ENCODE measurements at places on chromosomes 2 and 18.

DNA sequence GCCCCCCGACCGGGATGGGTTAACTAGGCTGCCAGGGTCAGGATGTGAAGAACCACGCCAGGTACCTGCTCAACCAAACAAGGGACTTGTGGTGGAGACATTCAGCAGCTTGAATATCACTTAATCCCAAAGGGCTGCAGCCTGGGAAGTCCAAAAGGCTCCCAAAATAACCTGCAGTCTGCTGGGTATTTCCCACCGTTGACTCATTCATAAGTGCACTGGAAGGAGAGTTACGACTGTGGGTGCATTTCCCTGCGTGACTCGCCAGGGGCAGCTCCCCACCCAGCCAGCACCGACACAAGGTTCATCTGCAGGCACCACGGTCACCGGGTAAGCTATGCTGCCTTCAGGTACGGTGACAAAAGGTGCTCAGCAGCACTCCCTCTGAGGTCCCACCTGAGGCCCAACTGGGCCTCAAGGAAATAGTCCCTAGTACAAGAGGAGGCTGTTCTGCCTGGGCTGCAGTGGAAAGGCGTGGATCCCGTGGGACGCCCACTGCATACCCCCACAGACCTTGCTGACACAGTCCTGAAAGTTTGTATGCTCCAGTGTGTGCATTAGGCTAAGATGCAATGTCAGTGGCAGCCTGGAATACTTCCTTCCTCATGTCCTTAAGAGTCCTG is 86.5 kb downstream of the UXS1 start:
- no peak for DNase-seq

DNA sequence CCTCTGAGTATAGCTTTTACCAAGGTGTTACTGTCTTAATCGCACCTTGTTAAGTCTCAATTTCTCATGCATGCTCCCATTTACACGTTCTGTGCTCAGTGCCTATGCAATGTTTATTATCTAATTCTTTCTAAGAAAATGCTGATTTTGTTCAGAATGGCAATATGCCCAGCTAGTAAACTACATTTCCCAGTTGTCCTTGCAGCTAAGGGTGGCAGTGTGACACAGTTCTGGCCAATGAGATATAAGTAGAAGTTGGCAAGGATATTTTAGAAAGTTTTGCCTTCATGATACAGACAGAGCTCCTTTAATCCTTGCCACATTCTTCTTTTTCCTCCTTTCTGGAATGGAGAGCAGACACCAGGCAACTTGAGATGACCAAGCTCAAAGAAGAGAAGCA is 45.3 kb downstream of the POLE4 start:
- DNase-seq, result no peak

DNA sequence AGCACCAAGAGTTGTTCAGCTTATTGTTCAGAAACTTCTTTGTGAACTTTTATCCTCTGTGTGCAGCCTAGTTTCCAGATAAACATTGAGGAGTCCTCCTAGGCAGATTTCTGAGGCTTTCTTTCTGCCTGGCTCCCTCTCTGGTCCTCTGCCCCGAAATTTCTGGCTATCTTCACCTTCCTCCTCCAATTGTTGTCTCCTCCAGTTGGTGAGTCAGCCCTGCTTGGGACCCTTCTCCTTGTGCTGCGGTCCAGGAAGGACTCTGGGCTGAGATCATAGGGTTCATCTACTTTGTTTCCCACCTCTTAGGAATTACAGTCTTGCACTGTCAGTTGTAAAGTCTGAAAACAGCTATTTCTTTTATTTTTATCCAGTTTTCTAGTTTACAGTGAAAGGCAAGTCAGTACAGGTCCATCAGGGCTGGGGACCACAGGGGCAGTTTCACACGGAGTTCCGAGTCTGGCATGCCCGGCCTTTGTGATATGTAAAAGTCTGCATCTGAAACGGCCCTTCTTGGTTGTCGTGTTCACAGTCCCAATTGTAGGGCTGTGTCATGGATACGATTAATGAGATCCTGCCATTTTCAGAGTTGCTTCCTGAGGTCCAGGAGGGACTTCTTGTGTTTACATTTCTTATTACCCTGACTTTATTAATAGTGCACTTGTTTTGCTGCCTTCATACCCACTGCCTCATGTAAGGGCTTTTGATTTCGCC is 100.8 kb downstream of the SMC6 start:
- no peak for DNase-seq

- no peak for DNase-seq
Observed at GRCh38 chr18:48621240-48621639, 82.4 kb downstream of the CTIF start.

Measured in left cardiac atrium (tissue), 4 donors.